ENCODE measurements at places on chromosomes 16 and 17.

DNA sequence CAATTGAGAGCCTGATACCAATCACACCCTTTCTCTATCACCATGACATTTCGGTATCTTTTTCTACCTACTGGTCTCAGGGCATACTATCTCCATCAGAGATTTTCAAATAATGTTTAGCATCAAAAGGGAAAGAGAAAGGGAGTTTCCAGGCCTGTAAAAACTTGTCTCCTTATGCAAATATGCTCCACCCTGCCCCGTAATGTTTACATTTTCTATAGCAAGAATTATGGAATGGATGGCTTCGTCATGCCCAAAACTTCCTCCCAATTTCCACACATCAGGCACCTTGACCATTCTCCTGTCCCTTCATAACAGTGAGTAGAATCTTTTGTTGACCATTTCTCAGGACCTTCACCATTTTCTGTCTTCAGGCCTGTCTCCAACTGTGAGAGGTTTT lies 30.9 kb upstream of the HLF start:
- no peak for DNase-seq

DNA sequence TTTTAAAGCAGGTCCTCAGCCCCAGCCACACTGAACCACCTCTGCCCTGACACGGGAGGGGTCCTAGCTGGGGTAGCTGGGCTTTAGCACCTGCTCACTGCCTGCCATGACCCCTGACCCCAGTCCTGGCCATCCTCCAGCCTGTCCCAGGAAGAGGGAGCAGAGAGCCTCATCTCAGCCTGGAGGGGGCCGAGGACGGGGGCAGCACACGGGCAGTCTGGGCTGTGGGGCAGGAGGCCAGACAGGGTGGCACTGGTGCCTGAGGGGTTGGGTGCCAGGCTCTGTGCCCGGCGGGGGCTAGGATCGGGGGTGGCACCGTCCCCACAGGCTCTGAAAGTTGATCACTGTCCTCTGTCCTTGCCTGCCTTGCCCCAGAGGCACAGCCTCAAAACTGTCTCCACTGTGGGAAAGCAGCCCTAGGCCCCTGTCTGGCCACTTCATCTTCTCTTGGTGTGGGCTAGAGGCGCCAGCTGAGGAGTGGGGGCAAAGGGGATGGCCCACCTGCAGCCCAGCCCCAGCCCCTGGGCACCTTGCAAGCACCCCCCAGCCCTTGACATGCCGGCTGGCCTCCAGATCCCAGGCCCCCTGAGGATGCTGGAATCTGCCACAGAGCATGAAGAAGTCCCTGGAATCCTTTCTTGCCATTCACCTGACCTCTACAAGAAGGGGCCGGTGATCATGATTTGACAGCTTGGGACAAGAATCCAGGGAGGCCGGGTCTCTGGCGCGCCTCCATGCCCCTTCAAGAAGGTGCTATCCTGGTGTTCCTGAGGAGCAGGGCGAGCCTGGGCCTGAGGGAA lies 15.7 kb downstream of the ENDOV start:
- no peak for DNase-seq

DNA sequence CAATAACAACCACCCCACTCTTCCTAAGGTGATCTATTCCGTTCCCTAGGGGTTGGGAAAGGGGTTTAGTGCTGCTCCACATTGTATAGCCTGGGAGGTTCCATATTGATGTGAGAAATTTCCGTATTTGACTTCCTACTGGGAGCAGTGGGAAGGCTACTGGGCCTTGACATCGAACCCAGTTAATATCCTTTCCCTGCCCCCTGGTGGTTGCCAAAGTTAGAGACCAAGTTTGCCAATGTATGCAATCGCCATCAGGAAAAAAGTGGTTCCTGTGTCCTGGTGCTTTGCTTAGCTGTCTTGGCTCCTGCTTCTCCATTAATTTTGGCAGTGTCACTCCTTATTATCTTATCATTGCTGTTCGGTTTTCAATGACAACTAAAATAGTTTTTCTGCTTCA lies 914.9 kb downstream of the KCNJ2 start:
- no peak for DNase-seq

GRCh38 chr17:17354560-17355349 lies 51.6 kb downstream of the NT5M start:
- peak; percentile 66 for DNase-seq

- no peak for DNase-seq
Observed at GRCh38 chr16:30365200-30365599, 5.1 kb downstream of the TBC1D10B start.

DNA sequence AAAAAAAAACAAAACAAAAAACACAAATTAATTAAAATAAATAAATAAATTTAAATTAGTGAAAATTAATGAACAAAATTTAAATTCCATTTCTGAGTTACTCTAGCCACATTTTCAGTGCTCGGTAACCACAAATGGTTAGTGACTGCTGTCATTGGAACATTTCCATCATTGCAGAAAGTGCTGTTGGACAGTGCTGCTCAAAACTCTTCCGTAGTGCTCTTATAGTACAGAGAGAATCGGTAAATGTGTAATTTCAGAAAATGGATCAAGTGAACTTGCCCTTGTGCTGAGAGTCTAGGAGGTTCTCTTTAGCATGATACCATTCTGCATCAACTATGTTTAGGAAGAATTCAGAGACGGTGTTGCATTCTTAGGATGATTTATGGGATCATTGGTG lies 23.7 kb downstream of the ZNRF1 start:
- DNase-seq = no peak

- no peak for DNase-seq
Observed at GRCh38 chr16:15536843-15537242, 102.5 kb downstream of the BMERB1 start.

DNA sequence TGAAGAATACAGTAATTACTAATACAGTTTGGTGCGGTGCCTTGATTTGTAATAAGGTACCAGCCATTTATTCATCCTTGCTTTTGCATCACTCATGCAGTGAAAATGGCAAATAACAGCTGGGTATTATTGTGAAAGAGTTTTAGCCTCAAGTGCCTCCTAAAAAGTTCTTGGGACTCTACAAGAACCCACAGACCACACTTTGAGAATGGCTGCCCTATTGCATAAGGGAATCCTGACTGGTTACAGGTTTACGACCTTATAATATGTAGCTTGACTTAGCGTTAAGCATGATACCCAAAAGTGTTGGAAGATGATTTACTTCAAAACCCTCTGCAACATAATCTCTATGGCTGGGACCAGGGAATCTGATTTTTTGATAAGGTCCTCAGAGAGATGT lies 4.2 kb downstream of the MYH13 start:
- DNase-seq = no peak

DNA sequence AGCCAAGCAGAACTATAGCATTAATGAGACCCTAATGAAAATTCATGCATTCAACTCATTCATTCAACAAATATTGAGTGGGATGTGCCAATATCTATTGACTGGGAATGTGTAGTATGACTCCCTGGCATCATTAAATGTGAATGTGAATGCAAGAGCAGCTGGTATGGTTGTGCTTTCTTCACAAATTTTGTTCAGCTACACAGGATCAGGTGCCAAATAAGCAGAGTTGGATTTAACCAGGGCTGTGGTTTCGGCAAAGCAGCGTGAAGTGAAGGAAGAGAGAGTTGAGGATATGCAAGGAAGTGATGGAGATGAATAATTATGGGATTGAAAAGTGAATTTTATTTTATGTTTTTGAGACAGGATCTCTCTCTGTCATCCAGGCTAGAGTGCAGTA lies 87.1 kb upstream of the HNF1B start:
- DNase-seq = no peak

DNA sequence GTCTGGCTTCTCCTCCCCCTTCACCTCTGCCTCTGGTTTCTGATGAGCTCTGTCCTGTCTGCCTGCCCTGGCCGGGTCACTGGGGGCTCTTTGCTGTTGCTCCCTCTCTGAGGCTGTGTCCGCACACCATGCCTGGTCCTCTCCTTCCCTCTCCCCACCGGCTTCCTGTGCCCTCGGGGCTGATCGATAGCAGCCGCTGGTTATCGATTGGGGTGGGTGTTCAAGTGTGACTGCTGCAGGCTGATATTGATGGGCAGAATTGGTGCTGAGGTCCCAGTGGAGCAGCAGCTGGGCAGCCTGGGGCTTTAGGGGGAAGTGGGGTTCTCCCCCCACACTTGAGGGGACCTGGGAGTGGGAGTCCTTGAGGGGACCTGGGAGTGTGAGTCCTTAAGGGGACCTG lies 16.4 kb downstream of the MRM1 start:
- no peak for DNase-seq

- no peak for DNase-seq
Observed at GRCh38 chr17:21455761-21456160, 79.6 kb downstream of the KCNJ12 start.

DNA sequence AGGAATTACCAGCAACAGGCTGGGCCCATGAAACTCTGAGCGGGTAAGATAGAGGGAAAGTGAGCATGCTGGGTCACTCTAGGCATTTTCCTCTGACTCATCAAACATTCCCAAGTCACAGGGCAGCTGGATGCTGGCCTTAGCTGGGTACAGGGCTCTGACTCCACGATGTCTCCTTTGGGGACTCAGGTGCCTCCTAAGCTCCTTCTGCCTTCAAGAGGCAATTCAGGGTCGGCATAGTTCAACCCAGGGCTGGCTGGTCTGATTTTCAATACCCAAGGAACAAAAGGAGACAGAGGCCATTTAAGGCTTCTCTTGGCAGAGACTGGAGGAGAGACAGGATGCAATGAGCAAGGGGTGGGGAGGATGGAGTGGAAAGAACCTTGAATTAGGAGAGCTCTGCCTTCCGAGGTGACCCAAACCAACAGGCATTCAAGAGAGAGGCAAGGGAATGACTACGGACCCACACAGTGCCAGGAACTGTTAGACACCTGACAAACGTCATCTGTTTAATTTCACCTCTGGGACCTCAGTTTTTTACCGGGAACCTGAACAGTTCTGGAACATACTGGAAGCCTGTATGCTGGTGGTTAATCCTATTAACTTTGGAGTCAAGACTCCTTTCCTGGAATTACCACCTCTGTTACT lies 910 bp downstream of the WBP2 start:
- DNase-seq = no peak

Measured in right renal cortex interstitium (tissue), 3 donors.